ENCODE measurements at places on chromosomes 11 and 22.

- no peak overlapping the region for H3K27ac ChIP-seq
- H3K4me1 ChIP-seq = no peaks in the 10 kb centered on the region
- no peak for DNase-seq
- no peaks in the 10 kb centered on the region for H3K27me3 ChIP-seq
- no peaks in the 10 kb centered on the region for H3K36me3 ChIP-seq
- no peak overlapping the region for H3K4me3 ChIP-seq
These were observed 140.5 kb upstream of the PGR start for GRCh38 chr11:101269990-101270660.

GRCh38 chr11:81963018-81963417 is 770.6 kb downstream of the FAM181B start:
- DNase-seq = no peak
- H3K27me3 ChIP-seq = no peaks in the 10 kb centered on the region
- H3K4me3 ChIP-seq = no peak overlapping the region
- no peaks in the 10 kb centered on the region for H3K36me3 ChIP-seq

- no peak overlapping the region for H3K4me3 ChIP-seq
- H3K36me3 ChIP-seq = no peaks in the 10 kb centered on the region
- no peak for DNase-seq
- H3K27me3 ChIP-seq = no peaks in the 10 kb centered on the region
These were observed 109.6 kb downstream of the SCN3B start for GRCh38 chr11:123544631-123545375.

GRCh38 chr11:35967042-35967441 is 23.2 kb downstream of the LDLRAD3 start:
- H3K36me3 ChIP-seq = no peaks in the 10 kb centered on the region
- no peaks in the 10 kb centered on the region for H3K4me1 ChIP-seq
- H3K27ac ChIP-seq = no peak overlapping the region
- no peak overlapping the region for H3K4me3 ChIP-seq

DNA sequence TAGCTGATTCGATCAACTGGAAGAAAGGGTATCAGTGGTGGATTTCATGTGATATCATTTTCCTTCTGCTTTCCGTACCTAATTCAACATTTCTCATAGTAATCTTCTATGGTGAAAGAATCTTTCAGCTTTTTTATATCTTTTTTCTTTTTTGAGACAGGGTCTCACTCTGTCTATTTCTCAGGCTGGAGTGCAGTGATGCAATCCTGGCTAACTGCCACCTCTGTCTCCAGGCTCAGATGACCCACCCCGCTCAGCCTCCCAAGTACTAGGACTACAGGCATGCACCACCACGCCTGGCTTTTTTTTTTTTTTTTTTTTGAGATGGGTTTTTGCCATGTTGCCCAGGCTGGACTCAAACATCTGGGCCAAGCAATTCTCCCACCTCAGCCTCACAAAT is 18.6 kb upstream of the CHORDC1 start:
- H3K4me3 ChIP-seq = no peak overlapping the region
- DNase-seq = no peak
- H3K27me3 ChIP-seq = no peaks in the 10 kb centered on the region
- no peaks in the 10 kb centered on the region for H3K36me3 ChIP-seq
- no peaks in the 10 kb centered on the region for H3K4me1 ChIP-seq

DNA sequence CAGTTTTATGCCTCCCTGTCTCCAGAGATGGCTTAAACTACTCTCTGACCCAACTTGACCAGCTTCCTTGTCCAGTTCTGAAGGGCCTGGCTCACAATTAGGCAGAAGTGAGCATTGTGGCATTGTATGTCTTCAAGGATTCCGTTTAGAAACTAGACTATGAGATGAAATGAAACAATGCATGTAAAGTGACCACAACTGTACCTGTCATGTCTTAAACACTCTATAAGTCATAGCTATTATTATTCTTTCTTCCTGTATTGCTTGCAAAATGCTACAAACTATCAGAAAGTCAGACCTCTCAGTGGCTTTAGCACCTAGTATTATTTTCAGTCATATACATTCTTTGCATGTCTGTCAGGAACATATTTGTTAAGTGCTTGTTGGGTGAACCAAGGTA is 127.9 kb upstream of the MTMR2 start:
- no peak for DNase-seq
- no peaks in the 10 kb centered on the region for H3K27me3 ChIP-seq
- no peaks in the 10 kb centered on the region for H3K36me3 ChIP-seq
- no peak overlapping the region for H3K4me3 ChIP-seq
- no peak overlapping the region for H3K27ac ChIP-seq
- peaks cover 2% of the 10 kb centered on the region for H3K4me1 ChIP-seq

GRCh38 chr11:111945198-111945597 is 8.1 kb downstream of the DIXDC1 start:
- no peak overlapping the region for H3K4me3 ChIP-seq
- H3K27ac ChIP-seq = no peak overlapping the region
- H3K36me3 ChIP-seq = no peaks in the 10 kb centered on the region
- no peak for DNase-seq
- no peaks in the 10 kb centered on the region for H3K27me3 ChIP-seq

GRCh38 chr11:124174001-124174583 is 9.1 kb upstream of the OR10D3 start:
- no peaks in the 10 kb centered on the region for H3K36me3 ChIP-seq
- no peak for DNase-seq
- no peak overlapping the region for H3K4me3 ChIP-seq
